Effector memory CD4-positive, alpha-beta T cell (primary cell): ENCODE measurements at places on chromosomes 6 and 20.
A peak's percentile ranks its signal among the peaks of the same experiment; 100 is the strongest.

DNA sequence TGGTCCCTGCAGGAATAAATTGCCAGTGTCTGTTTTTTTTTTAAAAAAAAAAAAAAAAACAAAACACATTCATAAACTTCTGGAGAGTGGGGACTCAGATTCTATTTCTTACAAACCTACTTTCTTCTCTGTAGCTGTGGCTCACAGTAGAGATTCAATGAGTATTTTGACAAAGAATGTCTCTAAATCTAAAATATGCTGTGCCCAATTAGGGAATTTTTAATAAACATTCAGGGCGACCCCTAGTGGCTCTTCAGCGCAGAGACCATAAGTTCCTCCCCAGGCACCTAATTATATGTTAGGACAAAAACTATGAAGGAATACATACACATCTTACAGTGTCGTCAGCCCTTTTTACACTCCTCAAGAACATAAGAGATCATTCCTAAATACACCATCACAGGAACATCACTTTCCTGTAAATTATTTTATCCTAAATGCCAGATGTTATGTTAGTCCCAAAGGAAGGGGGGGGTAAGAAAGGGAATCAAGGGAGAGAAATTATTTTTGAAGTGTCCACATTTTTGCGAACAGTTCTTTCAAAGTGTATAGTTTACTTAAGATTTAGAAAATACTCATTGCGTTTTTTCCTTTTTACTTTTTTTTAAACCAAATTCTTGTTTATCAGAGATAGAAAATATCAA, 21.8 kb upstream of the NAA20 start:
- DNase-seq, result no peak

- DNase-seq, result no peak
Measured at GRCh38 chr6:145960918-145961589, 3.1 kb downstream of the SHPRH start.

GRCh38 chr20:53946106-53946505, 124.3 kb downstream of the BCAS1 start:
- no peak for DNase-seq

DNA sequence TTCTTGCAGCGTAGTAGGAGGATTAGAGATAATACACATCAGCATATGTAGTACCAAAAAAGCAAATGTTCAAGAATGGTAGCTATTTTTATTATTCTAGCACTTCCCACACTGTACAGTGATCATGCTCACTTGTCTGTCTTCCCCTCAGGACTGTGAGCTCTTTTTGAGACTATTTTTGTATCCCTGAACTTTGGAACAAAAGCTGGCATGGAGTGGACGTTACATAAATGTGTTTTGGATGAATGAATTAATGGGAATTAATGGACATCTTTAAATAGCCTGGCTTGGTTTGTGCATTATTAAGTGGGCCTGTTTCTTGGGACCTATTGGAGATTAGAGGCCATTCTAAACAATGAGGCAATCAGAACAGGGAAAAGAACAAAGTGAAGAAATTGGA, 243.7 kb downstream of the CD83 start:
- DNase-seq, result no peak

- DNase-seq, result no peak
Measured at GRCh38 chr6:81120280-81120679, 632.2 kb downstream of the TENT5A start.

GRCh38 chr6:118307581-118307980, 240.5 kb upstream of the PLN start:
- DNase-seq, result no peak

DNA sequence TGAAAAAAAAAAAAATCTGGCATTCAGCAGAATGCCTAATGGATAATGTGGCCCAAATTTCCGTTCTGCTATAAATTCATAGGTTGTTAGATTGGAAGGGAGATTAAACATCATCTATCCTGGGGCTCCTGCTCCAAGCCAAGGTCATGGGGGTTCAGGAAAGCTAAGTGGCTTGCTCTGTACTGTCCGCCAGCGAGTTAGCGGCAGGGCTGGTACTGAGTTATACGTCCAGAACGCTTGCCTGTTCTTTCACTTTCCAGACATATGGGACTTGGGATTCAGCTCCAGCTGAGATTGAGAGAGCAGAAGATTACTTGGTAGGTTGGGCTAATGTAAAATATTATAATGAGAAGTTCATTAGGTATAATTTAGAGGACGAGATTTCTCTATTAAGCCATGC, 858 bp downstream of the RWDD1 start:
- no peak for DNase-seq

- DNase-seq, result no peak
Measured at GRCh38 chr6:49327005-49327404, 136.0 kb downstream of the MMUT start.

- DNase-seq, result no peak
Measured at GRCh38 chr6:106572875-106573585, 56.3 kb downstream of the RTN4IP1 start.

DNA sequence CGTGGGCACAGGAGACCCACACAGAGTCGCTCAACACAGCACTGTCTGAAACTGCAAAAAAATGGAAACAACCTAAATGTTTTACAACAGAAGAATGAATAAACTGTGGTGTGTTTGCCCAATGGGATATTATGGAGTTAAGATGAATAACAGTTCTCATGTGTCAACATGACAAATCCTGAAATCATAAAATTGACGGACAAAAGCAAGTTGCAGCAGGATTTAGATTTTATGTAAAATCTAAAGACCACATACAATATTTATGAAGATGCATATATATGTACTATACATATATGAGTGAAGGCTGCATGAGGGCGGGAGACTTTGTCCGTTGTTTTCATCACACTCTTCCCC, 79.7 kb downstream of the GRM4 start:
- no peak for DNase-seq

GRCh38 chr20:18692447-18692846, 104.6 kb downstream of the DTD1 start:
- no peak for DNase-seq

DNA sequence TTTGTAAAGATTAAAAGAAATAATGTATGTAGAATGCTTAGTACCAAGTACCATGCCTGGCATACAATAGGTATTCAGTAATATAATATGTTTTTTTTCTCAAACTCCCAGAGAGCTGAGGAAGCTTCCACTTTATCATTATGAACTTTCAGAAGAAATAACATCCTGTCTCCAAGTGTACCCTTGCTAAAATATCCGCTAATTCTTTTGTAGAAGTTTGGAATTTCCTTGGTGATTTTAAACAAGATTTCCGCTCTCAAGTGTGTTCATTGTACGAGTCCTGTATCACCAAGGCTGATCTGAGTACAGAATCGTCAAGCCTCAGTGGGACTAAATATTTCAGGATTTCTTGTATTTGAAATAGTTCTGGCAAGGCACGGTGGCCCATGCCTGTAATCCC, 16.1 kb upstream of the RNF144B start:
- DNase-seq, result no peak

- no peak for DNase-seq
Measured at GRCh38 chr6:150227281-150227680, 84.4 kb downstream of the PPP1R14C start.

DNA sequence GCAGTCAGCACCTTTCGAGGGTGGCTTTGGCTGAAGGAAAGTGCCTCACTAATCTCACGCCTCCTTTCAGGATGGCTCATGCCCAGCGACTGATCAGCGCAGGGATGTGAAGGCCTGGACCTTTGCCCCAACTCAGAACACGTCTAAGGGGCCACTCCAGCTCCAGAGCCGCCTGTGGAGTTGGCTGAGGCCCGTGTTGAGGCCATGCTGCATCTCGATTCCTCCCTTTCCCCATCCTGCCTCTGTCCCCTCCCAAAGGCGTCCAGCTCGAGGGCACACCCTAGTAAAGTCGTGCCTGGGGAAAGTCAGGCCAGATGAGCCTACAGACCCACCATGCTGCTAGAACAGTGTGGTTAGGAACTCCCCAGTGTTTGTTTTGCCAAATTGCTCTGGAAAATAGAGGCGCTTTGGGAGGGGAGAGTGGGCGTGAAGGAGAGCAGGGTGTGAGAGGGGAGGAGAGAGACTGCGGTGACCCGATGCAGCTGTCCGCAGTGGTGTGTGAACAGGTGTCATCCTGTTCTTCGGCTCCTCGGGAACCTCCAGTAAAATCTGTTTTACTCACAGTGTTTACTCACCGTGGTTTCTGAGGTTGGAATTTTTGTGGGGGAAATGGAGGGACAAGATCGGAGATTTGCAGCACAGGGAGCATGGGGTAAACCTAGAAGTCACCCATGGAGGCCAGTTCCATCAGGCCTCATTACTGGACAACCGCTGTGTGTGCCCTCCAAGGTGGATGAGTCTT, 85.0 kb upstream of the PMEPA1 start:
- no peak for DNase-seq

DNA sequence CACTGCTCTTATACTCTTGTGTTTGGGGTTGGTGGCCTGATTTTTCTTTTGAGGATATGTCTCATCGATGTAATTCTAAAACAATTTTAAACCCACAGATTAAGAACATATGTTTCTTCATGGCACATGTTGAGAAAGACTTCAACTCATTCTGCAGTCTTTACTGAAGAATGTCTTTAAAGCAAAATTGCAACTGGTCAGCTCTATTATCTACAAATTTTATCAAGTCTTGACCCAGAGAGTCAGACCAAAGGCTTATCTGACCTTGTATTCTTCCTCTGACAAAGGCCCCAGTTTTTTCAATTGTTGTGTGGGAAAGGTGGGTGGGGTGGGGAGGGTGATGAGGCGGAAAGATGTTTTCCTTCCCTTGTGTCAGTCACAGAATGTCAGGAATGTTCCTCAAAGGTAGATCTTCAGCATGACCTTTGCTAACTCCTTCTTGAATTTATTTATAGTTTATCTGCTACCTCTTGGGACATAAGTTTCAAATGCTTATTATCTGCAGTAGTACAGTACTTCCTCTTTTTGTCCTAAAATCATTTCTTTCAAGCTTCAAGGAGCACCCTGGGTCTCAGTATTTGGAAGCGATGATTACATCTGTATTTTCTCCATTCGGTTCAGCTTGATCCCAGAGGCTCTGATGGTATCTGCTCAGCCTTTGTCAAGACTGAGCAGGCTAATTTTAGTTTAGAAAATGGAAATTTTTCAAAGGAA, 63.2 kb upstream of the TIAM2 start:
- DNase-seq, result no peak

GRCh38 chr6:54835176-54835575, 11.4 kb upstream of the FAM83B start:
- no peak for DNase-seq

- DNase-seq, result no peak
Measured at GRCh38 chr20:43096126-43096930, 93.4 kb downstream of the PTPRT start.

DNA sequence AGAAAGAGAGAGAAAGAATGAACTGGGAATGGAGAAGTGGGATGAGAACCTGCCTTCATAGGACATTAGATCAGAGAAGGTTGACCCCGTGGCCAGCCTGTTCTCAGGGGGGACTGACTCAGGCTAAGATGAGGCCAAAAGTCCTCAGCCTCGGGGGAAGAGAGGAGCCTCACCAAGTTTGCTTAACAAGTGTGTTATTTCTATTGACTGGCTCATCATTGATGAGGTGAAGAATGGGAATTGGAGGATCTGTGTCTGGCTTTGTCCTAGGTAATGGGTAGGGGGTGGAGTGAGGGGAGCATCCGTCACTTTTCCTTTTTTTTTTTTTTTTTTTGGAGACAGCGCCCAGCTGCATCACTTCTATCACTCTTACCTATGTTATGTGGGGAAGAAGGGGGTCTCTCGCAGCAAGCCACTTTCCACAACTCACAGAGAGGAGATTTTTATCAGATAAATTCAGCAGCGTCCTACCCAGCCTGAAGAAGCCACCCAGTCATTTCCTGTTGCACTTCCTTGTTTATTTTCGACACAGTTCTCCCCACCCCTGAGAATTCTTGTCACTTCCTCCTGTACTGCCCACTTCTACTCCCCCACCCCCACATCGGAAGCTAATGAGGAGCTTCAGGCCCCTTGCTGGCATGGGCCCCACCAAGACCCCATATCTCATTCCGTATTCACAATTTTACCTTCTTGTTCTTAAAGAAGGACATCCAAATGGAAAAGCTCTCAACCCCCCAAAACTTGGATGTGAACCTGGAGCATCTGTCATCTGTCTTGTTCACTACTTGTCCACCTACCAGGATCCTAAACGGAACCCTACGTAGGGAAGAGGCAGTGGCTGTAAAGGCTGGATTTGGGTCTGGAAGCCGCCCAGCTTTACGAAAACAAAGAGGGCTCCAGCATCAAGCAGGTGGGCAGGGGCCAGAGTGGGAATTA, 2.8 kb upstream of the RNASET2 start:
- peak; percentile 50 for DNase-seq

DNA sequence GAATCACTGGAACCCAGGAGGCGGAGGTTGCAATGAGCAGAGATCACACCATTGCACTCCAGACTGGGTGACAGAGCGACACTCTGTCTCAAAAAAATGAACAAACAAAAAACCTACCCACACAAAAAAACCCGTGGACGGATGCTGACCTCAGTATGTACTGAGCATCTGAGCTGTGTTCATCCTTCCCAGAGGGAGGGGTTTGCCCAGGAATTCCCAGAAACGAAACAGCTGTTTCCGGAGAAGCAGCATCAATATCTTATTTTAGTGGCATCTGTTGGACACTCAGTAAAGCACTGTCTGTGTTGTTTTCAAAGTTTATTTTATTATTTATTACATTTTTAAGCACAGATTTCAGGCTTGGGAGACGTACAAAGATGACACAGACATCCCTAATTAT, 18.7 kb downstream of the NANP start:
- DNase-seq, result no peak

GRCh38 chr20:62205618-62206387, 14.3 kb downstream of the HRH3 start:
- DNase-seq, result no peak

DNA sequence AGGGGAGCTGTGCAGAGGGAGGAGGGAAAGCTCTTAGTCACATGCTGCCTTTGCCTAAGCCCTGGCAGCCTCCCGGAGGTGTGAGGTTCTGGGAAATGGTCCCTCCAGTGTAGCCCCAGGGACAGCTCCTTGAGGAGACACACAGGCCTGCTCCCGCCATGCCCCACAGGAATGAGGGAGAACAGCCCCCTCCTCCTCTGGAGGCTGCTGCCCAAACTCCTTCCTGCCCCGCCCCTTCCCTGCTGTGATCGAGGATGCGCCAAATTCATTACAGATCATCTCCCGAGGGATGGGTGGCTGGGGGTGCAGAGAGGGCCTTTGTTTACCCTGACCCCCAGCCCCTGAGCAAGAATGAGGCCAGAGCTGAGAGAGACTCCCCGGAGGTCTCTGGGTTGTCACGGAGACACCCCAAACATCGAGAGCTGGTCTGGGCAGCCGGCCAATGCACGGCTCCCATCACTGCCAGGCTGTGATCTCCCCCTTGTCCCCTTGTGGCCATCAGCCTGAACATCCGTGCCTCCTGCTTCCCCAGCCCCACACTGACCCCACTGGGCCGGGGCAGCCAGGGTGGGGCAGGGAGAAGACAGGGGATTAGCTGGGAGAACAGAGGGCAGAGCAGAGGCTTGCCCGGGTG, 8.4 kb downstream of the CYP21A2 start:
- no peak for DNase-seq
